ENCODE measurements at places on chromosomes 7 and 10. TPM values are rescaled to one million over a fixed set of nuclear protein-coding genes. Genes with fewer than 3 reads are reported as not detected.

GRCh38 chr10:11551916-11552602 is 59.4 kb downstream of the USP6NL start:
- no peaks in the 10 kb centered on the region for H3K36me3 ChIP-seq
- peaks cover 64% of the 10 kb centered on the region for H3K4me1 ChIP-seq
- H3K27me3 ChIP-seq = no peaks in the 10 kb centered on the region
- peak; percentile 94 for DNase-seq
- no peak overlapping the region for H3K4me3 ChIP-seq

GRCh38 chr7:115417662-115418061 is 495.8 kb downstream of the MDFIC start:
- H3K36me3 ChIP-seq = no peaks in the 10 kb centered on the region
- no peak for DNase-seq
- H3K4me1 ChIP-seq = no peaks in the 10 kb centered on the region
- H3K4me3 ChIP-seq = no peak overlapping the region
- H3K27me3 ChIP-seq = no peaks in the 10 kb centered on the region

The POP7 gene
- total RNA-seq = 68.8 TPM

DNA sequence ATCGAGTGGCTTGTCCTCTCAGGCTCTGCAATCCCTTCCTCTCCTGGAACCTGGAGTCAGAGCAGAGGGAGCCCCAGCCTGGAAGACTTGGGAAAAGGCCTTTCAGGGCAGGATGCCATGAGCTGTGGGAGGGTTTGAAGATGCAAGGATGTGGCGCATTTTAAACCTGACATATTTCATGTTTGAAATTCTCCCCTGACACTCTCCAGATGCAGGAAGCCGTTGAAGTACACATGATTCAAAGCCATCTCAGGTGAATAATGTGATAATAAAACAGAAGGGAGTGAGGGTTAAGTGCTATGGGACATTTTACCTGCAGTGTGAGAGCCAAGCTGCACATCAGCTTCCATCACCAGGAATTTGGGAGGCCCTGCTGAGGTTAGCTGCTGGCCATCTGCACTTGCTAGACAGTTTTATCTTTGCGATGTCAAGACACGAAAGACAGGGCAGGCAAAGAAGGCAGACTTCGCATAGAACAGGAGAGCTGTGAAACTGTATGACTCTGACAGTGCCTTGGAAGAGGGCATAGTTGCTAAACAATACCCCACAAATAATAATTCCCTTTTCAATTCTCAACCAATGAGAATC is 159.1 kb upstream of the GDF10 start:
- no peak overlapping the region for H3K4me3 ChIP-seq
- no peaks in the 10 kb centered on the region for H3K4me1 ChIP-seq

The HOXA10 gene
- total RNA-seq = not detected

- no peaks in the 10 kb centered on the region for H3K4me1 ChIP-seq
- H3K27ac ChIP-seq = no peak overlapping the region
- no peak for DNase-seq
- no peak overlapping the region for H3K4me3 ChIP-seq
- H3K36me3 ChIP-seq = no peaks in the 10 kb centered on the region
- no peaks in the 10 kb centered on the region for H3K27me3 ChIP-seq
Observed at GRCh38 chr7:8134089-8134733, 127.8 kb downstream of the ICA1 start.

- H3K27me3 ChIP-seq = no peaks in the 10 kb centered on the region
- no peaks in the 10 kb centered on the region for H3K36me3 ChIP-seq
- H3K27ac ChIP-seq = no peak overlapping the region
Observed at GRCh38 chr7:141361479-141361878, 189.7 kb upstream of the AGK start.

GRCh38 chr10:64102916-64103315 is 581.7 kb downstream of the REEP3 start:
- H3K27ac ChIP-seq = no peak overlapping the region
- no peaks in the 10 kb centered on the region for H3K4me1 ChIP-seq
- H3K4me3 ChIP-seq = no peak overlapping the region

GRCh38 chr7:139886206-139886605 is 57.1 kb downstream of the TBXAS1 start:
- DNase-seq = no peak
- no peaks in the 10 kb centered on the region for H3K4me1 ChIP-seq
- H3K4me3 ChIP-seq = no peak overlapping the region
- H3K36me3 ChIP-seq = no peaks in the 10 kb centered on the region

- no peak for DNase-seq
- no peak overlapping the region for H3K27ac ChIP-seq
- no peaks in the 10 kb centered on the region for H3K36me3 ChIP-seq
- H3K27me3 ChIP-seq = no peaks in the 10 kb centered on the region
- H3K4me1 ChIP-seq = no peaks in the 10 kb centered on the region
- H3K4me3 ChIP-seq = no peak overlapping the region
Observed at GRCh38 chr10:44427037-44427436, 42.1 kb upstream of the CXCL12 start.

The MRLN gene
- total RNA-seq = not detected

The GIMAP1 gene
- not detected for total RNA-seq

DNA sequence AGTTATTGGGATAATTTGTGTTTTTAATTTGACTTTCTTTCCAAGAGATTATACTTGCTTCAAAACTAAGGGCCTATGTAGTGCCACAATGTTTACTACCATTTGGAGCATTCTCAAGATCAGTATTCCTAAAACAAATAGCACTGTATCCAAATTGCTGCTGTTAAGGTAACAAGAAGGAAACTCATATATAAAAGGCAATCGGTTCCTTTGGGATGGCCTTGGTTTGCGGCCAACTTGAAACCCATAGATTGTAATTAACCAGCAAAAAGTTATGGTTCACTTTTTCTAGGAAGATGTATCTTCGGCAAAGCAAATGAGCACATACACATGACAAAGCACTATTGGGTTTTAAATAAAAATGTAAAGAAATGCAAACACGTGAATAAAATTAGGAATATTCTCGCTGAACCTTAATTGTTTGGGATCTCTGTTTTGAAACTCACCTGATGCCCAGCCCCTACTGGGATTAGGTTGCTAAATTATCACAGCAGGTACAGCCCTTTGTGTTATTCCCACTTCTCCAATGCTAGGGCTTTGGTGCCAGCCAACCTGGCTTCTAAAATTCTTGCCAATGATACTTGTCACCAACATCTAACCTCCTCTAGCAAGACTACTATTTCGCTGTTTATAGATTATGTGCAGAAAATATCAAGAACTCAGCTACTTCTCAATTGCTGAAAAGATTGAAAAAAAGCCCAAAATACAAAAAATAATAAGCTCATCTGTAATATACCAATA is 16.0 kb downstream of the CDNF start:
- H3K27me3 ChIP-seq = no peaks in the 10 kb centered on the region
- H3K4me3 ChIP-seq = no peak overlapping the region
- H3K36me3 ChIP-seq = no peaks in the 10 kb centered on the region
- H3K27ac ChIP-seq = no peak overlapping the region
- no peaks in the 10 kb centered on the region for H3K4me1 ChIP-seq
- no peak for DNase-seq

The VKORC1L1 gene
- total RNA-seq = 30.5 TPM

- no peak overlapping the region for H3K27ac ChIP-seq
- no peaks in the 10 kb centered on the region for H3K27me3 ChIP-seq
- H3K4me3 ChIP-seq = no peak overlapping the region
- DNase-seq = no peak
- no peaks in the 10 kb centered on the region for H3K36me3 ChIP-seq
- peaks cover 14% of the 10 kb centered on the region for H3K4me1 ChIP-seq
Observed at GRCh38 chr7:111871283-111871682, 309.0 kb upstream of the IMMP2L start.

DNA sequence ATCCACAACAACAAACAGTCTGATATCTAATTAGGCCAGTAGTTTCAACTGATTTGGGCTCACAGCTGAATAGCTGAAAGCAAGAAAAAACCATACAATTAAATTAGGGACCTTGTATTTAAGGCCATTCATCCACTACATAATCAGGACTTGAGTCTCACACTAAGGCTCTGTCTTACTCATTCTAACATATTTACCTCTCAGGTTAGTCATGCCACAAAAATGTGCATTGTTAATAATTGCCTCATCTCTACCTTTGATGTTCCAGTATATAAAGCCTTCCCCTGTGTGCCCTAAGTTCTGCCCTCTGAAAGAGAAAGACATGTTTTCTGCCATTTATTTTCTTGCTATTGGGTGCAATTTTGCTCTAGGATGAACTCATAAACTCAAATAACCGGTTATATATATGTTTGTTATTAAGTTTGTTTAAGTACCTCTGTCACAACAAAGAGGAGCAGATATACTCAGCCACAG is 5.3 kb upstream of the C1GALT1 start:
- DNase-seq = no peak
- no peaks in the 10 kb centered on the region for H3K27me3 ChIP-seq
- H3K36me3 ChIP-seq = no peaks in the 10 kb centered on the region
- peaks cover 11% of the 10 kb centered on the region for H3K4me1 ChIP-seq

- no peaks in the 10 kb centered on the region for H3K36me3 ChIP-seq
- DNase-seq = no peak
- no peak overlapping the region for H3K27ac ChIP-seq
Observed at GRCh38 chr7:43302211-43302711, 189.8 kb downstream of the HECW1 start.

- no peaks in the 10 kb centered on the region for H3K4me1 ChIP-seq
- no peak overlapping the region for H3K27ac ChIP-seq
- H3K4me3 ChIP-seq = no peak overlapping the region
- no peak for DNase-seq
Observed at GRCh38 chr10:113445736-113446135, 107.1 kb upstream of the HABP2 start.

DNA sequence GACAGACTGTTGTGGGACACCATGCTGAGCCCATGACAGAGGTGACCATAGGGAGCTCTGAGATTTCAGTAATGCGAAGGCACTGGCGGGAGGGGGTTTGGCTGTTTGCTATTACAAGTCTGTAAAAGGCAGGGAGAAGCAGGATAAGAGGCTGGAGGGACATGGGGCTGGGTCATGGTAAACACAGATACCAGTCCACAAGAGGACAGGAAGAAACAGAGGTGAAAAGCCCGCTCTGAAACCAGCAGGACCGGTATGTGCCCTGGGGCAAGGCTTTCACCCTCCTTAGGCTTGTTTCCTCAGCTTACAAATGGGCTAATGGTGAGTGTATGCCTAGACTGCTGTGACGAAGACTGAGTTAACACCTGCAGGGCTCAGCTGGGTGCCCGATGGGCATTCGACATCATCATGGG is 34.1 kb downstream of the ANXA11 start:
- no peak overlapping the region for H3K4me3 ChIP-seq
- no peaks in the 10 kb centered on the region for H3K36me3 ChIP-seq
- DNase-seq = no peak
- no peaks in the 10 kb centered on the region for H3K27me3 ChIP-seq
- H3K4me1 ChIP-seq = no peaks in the 10 kb centered on the region

GRCh38 chr7:31408140-31408729 is 67.7 kb upstream of the NEUROD6 start:
- H3K27ac ChIP-seq = peak overlapping the region; percentile 32
- H3K36me3 ChIP-seq = no peaks in the 10 kb centered on the region
- peak; percentile 86 for DNase-seq

GRCh38 chr10:360653-361052 is 225.4 kb downstream of the ZMYND11 start:
- H3K27me3 ChIP-seq = no peaks in the 10 kb centered on the region
- H3K27ac ChIP-seq = no peak overlapping the region
- no peaks in the 10 kb centered on the region for H3K36me3 ChIP-seq
- H3K4me3 ChIP-seq = no peak overlapping the region
- no peak for DNase-seq

- H3K4me1 ChIP-seq = no peaks in the 10 kb centered on the region
- no peaks in the 10 kb centered on the region for H3K36me3 ChIP-seq
- no peak for DNase-seq
Observed at GRCh38 chr7:99693427-99694200, 13.8 kb upstream of the CYP3A5 start.

DNA sequence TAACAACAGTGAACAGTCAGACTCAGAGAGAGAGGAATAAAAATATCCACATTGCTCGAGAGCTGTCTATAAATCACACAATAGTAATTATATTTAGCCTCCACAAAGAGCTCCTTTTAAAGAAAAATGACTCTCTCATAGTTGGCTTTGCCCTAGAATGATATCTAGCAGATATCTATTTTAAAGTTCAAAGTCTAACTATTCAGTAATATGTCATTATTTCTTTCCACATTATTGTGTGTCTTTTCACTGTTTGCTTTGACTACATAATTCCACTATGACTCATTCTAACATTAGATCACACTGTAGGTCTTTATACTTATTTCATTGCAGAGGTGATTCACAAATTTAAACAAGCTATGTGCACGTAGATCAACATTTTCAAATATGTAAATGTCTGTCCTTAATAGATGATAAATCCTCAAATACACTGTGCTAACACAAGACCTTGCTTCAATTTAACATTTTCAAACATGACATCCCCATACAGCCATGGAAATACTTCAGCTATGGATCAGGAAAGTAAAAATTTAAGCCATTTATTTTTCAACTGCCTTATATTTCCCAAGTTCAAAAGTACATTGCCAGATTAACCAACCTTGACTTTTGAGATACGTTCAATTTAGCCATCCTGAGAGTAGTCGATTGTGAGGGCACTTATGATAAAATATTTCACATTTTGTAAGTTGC is 99.9 kb upstream of the AKR1E2 start:
- H3K4me3 ChIP-seq = no peak overlapping the region
- no peaks in the 10 kb centered on the region for H3K27me3 ChIP-seq
- no peaks in the 10 kb centered on the region for H3K36me3 ChIP-seq
- H3K27ac ChIP-seq = no peak overlapping the region
- DNase-seq = peak; percentile 27

DNA sequence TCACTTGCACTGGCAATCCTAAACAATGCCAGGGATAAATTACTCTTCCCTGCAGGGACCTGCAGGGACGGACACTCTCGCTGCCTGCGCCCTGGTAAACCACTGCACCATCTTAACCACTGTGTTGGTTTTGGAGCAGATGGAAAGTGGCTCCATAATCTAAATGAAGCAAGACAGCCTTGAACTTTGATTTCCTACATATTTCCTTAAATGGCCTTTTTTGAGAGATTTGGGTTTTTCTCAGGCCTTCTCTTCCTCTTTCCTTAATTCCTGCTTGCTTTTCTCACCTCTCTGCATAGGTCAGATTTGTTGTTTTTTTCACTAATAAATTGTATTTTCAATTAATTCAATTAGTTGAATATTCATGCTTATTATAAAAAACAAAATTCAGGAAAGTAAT is 2.8 kb downstream of the PILRA start:
- DNase-seq = no peak
- no peak overlapping the region for H3K27ac ChIP-seq

- H3K27me3 ChIP-seq = no peaks in the 10 kb centered on the region
- no peak for DNase-seq
- no peak overlapping the region for H3K4me3 ChIP-seq
- no peaks in the 10 kb centered on the region for H3K4me1 ChIP-seq
Observed at GRCh38 chr10:131019696-131020095, 291.8 kb downstream of the TCERG1L start.

- no peak for DNase-seq
- no peak overlapping the region for H3K4me3 ChIP-seq
- no peak overlapping the region for H3K27ac ChIP-seq
- no peaks in the 10 kb centered on the region for H3K4me1 ChIP-seq
- no peaks in the 10 kb centered on the region for H3K36me3 ChIP-seq
Observed at GRCh38 chr7:29812185-29812876, 6.0 kb downstream of the WIPF3 start.

GRCh38 chr10:80356563-80356988 is at the start of the genes DYDC1 and DYDC2:
DYDC1 (minus strand) TSS chr10:80356755; CDS start chr10:80352601, 4,154 bp downstream.
DYDC2 (plus strand) TSS chr10:80356781; CDS start chr10:80362444, 5,663 bp downstream.
- peak; percentile 58 for DNase-seq
- peak within 1 kb of the TSS; percentile 43 for H3K4me3 ChIP-seq
- peaks cover 3% of the 10 kb centered on the region for H3K4me1 ChIP-seq
- H3K27ac ChIP-seq = no peak within 1 kb of the TSS
- no peaks in the 10 kb centered on the region for H3K36me3 ChIP-seq

The TAS2R3 gene
- total RNA-seq = 0.99 TPM

- H3K4me1 ChIP-seq = no peaks in the 10 kb centered on the region
- H3K27ac ChIP-seq = no peak overlapping the region
- H3K36me3 ChIP-seq = no peaks in the 10 kb centered on the region
- no peak overlapping the region for H3K4me3 ChIP-seq
Observed at GRCh38 chr7:34373940-34374339, 284.1 kb upstream of the NPSR1 start.
